Activated CD4-positive, alpha-beta T cell treated with anti-CD3 and anti-CD28 coated beads, Interleukin-2, amount 50 U/mL, for 4 hours (primary cell): ENCODE measurements at places on chromosomes 1 and 21.
A peak's percentile ranks its signal among the peaks of the same experiment; 100 is the strongest.

DNA sequence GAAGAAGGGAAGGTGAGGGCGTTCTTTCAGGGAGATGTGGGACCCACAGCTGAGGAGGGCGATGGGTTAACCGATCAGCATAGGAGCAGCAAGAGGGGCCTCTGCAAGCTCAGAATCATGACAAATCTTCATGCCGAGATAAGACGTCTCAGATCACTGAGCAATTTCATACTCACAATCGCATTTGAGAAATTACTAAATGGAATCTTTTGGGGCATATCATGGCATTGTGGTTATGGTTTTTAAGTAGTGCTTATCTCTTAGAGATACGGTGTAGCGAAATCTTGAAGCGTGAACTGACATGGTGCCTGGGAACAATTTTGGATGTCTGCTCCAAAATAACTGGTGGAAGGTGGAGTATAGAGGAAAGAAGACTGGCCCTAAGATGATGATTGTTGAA is 6.2 kb downstream of the TNNT2 start:
- DNase-seq, result no peak

GRCh38 chr1:9181990-9182783 is 52.4 kb upstream of the H6PD start:
- DNase-seq, result no peak

- DNase-seq, result no peak
Observed at GRCh38 chr21:39923476-39923875, 56.2 kb downstream of the PCP4 start.

GRCh38 chr21:38807986-38808385 is 2.3 kb downstream of the ETS2 start:
- DNase-seq, result no peak

- DNase-seq, result no peak
Observed at GRCh38 chr21:41622831-41623548, 115.0 kb upstream of the TMPRSS2 start.

DNA sequence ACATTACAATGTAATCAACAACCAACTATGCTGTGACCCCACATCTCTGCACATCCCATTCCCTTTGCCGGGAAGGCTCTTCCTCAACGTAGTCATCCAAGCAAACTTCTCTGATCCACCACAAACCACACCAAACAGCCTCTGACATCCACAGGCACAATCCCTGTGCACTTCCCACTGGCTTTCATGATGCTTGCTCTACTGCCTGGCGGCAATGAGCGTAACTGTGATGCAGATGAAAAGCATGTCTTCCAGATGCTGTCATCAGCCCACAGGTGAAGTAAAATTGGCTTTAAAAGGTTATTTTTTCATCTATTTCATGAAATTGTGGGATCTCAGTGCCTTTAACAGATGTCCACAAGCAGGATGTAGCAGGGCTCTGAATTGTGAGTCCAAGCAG is 635.2 kb downstream of the SMYD3 start:
- DNase-seq, result no peak

- no peak for DNase-seq
Observed at GRCh38 chr1:219990782-219991510, 55.4 kb downstream of the EPRS1 start.

DNA sequence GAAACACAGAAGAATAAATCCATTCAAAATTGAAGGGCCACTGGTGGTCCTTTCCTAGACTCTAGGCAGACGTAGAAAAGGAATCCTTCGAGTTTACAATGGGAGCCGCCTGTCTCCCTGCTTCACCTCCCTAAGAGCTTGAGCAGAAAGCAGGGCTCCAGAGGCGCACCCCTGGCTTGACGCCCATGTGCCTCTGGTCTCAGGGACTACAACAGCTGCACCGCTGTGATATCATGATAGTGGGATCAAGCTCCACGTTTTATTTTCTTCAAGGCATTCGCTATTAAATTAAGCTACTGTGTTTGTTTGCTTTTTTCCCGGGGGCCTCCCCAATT is 403 bp upstream of the C1orf122 start:
- DNase-seq, result no peak

DNA sequence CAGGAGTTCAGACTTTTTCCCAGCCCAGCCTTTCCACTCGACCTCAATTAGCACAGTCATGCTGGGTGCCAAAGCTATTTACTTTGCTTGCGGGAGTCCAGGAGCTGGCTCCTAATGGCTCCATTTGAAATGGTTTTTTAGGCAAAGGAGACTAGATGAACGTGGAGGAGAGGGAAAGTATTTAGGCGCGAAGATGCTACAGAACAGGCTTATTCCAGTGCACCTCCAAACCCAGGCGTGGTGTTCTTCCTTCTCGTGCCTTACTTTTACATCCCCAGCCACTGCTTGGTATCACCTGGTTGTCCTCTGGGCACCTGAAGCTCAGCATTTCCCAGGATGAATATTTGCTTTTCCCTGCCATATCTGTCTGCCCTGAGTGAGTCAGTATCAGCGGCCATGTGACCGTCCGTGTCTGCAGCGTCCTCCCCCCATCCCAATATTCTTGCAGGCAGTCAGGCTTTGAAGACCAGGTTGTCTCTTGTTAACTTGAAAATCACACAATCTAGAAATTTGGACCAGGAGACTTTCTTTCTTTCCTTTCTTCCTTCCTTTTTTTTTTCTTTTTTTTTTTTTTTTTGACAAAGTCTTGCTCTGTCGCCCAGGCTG is 198.5 kb downstream of the DYRK1A start:
- no peak for DNase-seq

DNA sequence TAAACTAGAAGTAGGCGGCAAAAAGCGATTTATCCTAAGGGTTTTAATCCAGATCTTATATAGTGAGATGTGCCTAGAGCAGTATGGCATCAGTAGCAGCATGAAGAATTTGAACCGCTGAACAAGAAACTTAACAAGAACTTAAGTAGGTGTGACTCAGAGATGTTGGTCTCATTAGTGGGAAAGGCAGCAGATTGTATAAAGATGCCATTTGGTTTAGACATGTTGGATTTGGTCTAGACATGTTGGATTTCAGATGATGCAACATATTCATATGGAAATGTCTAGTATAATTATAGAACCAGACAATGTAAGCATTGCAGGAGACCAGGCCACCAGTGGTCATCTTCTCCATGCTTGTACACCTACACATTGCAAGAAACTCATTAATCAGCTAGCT is 42.1 kb upstream of the ZP4 start:
- no peak for DNase-seq

GRCh38 chr1:156994277-156994676 is 51.3 kb downstream of the ARHGEF11 start:
- DNase-seq, result no peak

DNA sequence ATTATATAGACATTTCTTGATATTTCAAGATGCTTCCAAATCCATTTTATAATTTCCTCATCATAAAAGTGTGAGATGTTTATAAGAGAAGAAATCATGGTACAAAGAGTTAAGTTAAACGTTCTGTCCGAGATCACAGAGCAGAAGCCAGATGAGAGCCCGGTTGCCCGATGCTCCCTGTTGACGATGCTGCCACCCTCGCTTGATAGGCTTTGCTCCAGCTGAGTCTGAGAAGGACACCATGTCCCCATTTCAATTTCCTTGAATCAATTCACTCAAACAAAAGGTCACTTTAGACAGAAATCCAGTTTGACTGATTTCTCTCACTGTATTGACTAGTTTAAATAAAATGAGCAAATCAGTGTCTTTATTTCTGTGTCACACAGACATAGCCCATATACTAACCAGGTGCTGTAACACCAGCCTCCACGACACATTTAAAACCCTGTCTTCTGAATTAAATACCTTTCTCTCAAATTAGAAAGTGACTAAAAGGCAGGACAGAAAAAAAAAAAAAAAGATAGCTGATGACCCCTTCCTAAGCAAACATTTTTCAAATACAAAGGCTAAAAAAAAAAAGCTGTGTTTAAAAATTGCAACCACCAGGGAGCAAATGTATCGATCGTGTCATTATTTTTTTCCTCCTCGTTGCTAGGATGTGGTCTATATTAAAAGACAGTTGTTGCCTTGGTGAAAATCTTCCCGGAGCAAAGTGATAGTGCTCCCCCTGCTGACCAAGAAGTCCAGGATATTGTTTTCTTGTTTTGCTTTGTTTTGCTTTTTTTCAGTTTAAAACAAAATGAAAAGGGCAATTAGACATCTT is 35.2 kb downstream of the DNASE2B start:
- DNase-seq, result peak; percentile 29

DNA sequence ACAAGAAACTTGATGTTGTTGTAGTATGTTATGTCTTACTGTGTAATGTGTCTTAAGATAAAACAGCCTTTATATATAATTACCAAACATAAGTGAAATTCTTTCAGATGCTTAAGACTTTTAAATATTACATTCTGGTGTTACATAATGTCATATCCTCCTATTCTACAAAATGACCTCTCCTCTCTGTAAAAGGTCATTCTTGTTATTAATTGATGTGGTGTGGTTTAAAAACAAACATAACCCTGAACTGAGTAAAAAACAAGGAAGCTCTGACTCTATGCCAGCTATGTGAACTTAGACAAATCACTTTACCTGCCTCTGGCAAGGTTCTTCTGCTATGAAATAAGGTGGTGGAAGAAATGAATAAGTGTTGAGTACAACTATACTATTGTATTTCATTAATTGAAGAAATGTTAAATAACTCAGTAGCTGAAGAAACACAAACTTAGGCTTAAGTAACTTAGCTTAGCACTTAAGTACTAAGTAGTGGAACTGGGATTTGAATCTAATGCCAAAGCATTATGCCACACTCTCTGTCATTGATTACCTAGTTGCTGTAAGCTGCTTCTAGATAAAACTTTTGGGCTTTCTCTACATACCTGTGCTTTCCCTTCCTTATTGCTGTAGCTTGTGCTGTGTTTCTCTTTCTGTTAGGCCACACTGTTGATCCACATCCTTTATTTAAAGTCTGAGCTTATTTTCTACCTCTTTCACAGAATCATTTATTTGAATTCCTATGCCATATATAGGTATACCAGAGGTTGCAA is 859 bp upstream of the ANGPTL1 start:
- DNase-seq, result no peak

DNA sequence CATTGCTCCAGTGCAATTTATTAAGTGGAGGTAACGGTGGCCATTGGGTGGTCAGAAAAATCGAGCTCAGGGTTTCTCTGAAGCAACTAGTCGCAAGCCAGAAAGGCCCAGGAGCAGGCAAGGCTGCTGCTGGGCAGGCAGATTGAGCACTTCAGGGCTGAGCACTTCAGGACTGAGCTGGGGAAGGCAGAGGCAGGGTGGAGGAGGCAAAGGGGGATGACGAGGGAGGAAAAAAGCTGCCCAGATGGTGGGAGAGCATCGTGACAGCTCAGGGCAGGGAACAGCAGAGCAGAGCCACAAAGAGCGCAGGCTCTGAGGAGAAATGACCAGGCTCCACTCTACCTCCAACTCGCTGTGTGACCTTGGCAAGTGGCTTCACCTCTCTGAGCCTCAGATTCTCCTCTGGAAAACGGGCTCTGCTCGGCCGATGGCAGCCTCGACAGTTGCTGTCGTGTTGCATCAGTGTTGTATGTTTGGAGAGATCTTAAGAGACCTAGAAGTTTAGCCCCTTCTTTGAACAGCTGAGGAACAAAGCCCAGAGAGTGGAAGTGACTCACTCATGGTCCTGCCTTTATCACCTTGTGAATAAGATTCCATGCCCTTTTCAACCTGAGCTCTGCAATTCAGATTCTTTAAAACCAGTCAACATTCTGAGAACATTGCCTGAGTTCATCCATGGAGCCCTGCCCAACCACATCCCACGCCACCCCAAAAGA is 141.4 kb downstream of the SYF2 start:
- DNase-seq, result no peak

DNA sequence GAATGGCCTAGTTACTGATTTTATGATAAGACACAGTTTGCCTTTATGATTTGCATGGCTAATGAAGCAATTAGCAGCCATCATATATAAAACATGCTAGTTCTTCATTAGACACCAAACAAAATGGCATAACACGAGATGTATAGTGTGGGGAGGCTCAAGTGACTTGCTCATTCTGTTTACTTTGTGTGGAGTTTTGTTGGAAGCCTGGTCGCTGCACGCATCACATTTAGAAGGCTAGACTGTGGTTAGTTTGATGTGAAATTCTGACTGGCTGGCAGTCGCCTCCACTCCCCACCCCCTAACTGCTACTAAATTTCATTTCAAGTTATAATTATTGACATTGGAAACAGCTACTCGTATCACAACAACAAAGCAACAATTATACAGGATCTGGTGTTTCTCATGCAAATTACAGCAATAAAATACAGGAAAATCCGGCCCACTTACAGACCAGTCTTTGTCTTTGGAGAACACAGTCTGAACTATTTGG is 356.1 kb downstream of the LMO4 start:
- DNase-seq, result no peak

DNA sequence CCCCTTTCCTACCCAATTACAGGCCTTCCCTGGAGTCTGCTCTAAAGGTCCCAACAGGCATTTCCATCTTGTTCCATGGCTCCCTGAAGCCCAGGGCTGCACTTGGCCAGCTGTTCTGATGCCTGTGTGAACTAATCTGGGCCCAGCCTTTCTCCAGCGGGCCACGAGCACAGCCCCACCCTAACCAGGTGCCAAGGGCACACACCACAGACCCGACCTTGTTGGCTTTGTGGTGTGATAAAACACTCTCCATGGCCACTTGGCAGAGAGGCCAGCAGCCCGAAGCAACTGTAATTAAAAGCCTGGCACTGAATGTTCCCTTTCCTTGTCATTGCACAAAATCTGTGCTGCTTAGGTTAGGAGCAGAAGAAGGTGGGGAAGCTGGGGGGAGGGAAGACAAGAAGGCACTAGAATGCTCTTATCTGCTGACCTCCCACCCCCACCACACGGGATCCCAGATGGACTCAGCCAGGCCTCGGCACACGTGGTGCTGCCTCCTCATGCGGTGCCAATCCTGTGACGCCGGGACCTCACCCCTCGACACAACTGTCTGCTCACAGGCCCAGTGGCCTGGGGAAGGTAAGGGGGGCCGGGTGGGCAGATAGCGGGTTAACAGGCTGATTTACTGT is 9.9 kb downstream of the HCRTR1 start:
- no peak for DNase-seq

DNA sequence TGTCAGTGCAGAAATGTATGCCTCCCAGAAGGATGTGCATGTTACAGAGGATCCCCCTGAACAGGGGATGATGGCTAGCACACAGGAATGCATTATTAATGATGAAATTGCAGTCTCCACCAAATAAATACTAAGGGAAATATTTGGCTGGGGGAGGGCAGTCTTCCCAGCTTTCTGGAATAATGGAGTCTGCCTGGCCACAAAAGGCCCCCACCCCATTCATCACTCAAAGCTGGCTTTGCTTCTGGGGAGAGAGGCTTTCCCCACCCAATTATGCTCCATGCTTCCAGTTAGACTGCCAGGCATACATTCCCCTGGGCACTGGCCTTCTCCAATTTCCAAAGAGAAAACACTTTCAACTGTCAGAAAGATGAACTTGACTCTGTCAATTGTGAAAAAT is 302.7 kb downstream of the SIPA1L2 start:
- no peak for DNase-seq

GRCh38 chr1:109704173-109704572 is 7.9 kb upstream of the GSTM5 start:
- DNase-seq, result no peak

DNA sequence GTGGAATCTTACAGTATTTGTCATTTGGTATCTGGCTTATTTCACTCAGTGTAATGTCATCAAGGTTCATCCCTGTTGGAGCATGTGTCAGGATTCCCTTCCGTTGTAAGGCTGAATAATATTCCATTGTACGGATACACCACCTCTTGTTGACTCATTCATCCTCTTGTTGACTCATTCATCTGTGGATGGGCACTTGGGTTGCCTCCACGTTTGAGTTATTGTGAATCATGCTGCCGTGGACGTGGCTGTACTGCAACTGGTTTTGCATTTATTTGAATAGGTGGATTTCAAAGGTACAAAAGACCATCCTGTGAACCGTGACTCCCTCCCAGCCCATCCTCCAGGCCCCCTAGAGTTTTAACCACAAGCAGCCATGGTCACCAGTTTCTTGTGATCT is 11.9 kb upstream of the TCP10L start:
- DNase-seq, result no peak

GRCh38 chr1:157133426-157133825 is 4.8 kb downstream of the ETV3 start:
- no peak for DNase-seq
